ENCODE measurements at places on chromosomes 2 and 18. TPM values are rescaled to one million over a fixed set of nuclear protein-coding genes. Genes with fewer than 3 reads are reported as not detected.

DNA sequence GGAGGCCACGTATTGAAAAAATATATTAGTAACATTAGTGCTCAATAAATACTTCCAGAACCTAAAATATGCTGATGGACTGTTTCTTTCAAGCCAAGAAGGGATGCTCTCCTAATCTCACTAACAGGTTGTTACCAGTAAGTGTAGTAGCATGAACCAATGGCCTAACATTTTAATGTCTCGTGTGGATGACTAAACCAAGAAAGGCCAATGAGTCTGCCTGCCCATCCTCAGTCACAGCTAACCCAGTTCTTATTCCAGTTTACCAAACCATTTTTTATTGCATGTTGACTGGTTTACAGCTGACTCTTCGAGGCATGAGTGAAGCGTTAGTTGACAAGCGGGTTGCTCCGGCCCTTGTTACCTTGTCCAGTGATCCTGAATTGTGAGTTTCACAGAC is 45.1 kb upstream of the TNFRSF11A start:
- H3K27me3 ChIP-seq: no peaks in the 10 kb centered on the region
- H3K4me1 ChIP-seq: no peaks in the 10 kb centered on the region
- no peaks in the 10 kb centered on the region for H3K36me3 ChIP-seq

DNA sequence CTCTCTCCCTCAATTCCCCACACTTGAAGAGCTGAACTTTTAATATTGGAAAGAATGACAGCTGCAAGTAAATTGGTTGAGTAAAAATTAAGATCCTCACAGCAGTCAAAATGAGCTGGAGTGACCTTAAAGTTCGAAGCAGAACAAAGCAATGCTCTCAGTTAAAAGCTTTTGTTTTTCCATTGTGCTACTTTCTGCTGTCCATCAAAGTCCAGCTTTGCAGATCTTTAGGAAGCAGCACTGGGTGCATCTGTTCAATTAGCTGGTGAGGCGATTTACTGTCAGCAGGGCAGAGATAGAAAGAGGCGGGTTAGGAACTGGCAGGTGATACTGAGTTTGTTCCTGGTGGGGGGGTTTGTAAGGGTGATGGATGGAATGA is 834.8 kb downstream of the CPS1 start:
- H3K36me3 ChIP-seq: no peaks in the 10 kb centered on the region
- H3K4me3 ChIP-seq: peak overlapping the region; percentile 10
- peak overlapping the region; percentile 45 for H3K27ac ChIP-seq
- H3K27me3 ChIP-seq: no peaks in the 10 kb centered on the region
- H3K4me1 ChIP-seq: peaks cover 9% of the 10 kb centered on the region

- peaks cover 6% of the 10 kb centered on the region for H3K36me3 ChIP-seq
- no peak overlapping the region for H3K4me3 ChIP-seq
- DNase-seq: no peak
- H3K4me1 ChIP-seq: no peaks in the 10 kb centered on the region
- H3K27me3 ChIP-seq: peaks cover 9% of the 10 kb centered on the region
Observed at GRCh38 chr2:73705091-73705490, 32.1 kb downstream of the TPRKB start.

- H3K4me1 ChIP-seq: no peaks in the 10 kb centered on the region
- DNase-seq: no peak
- no peaks in the 10 kb centered on the region for H3K36me3 ChIP-seq
- H3K27ac ChIP-seq: no peak overlapping the region
- H3K27me3 ChIP-seq: no peaks in the 10 kb centered on the region
- no peak overlapping the region for H3K4me3 ChIP-seq
Observed at GRCh38 chr2:201275990-201276389, 15.7 kb downstream of the CASP8 start.

The ELAC1 gene
- total RNA-seq: 9.2 TPM

The ASB1 gene
- total RNA-seq: 36.1 TPM

The SMAD2 gene
- total RNA-seq: 134 TPM

The WNT10A gene
- 0.17 TPM for total RNA-seq

The SPDYA gene
- 0.81 TPM for total RNA-seq
